ENCODE measurements at places on chromosomes 2 and 18. TPM values are rescaled to one million over a fixed set of nuclear protein-coding genes. Genes with fewer than 3 reads are reported as not detected.

DNA sequence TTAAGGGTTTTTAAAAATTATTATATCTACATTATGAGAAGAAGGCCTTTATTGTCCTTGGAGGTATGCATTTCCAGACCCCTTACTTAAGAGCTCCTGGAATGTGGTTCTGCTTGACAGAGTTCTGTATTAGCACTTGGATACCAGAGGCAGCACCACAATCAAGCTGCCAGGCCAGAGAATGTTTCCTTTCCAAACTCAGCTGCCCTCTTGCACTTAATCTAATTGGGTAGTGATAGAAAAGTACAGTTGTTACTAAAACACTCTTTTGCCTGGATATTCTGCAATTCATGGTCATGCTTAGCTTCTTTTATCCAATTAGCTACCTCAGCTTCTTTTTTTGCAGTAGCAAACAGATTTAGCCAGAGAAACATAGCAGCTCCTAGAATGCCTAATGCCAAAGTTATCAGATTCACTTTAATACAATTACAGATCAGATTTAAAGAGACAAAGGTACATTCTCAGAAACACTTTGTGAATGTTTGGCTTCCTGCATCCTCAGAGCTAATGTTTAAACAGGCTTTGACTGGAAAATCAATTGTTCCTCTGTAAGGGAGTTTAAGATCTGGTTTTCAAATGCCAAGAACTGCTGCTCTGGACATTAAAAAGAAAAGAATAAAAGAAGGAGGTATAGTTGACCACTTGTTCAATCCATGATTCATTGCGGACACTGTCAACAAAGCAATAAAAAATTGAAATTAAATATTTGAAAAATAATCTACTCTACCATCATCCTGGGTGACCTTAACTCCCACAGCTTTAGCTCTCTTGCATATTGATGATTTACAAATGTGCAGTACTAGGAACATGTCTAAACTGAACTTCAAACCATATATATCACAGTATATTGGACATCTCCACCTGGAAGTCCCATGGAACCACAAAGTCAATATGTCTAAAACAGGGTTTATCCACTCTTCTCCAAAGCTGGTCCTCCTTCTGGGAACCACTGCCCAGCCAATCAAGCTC, 12.8 kb downstream of the NOSTRIN start:
- no peak for DNase-seq
- no peak overlapping the region for H3K27ac ChIP-seq
- H3K4me3 ChIP-seq = no peak overlapping the region
- no peaks in the 10 kb centered on the region for H3K27me3 ChIP-seq
- no peaks in the 10 kb centered on the region for H3K36me3 ChIP-seq

DNA sequence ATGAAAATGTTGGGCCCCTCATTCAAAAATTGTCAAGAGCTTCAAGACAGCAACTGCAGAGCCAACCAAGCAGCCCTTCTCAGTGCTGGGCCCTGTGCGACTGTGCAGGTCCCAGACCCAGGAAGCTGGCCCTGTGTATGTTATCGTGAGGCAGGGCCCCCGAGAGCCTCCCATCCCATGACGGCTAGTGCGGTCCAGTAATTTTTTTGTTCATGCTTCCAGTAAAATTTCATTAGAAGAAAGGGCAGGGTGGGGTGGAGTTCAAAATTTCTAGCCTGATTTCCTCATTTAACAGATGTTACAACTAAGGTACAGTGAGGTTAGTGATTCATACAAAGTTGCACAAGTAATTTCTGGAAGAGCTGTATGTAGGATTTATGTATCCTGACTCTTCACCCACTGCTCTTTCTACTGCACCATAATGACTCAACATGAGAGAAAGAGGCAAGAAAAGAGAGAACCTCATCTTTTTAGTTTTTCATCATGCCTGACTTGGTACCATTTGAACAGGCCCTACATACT, 105.5 kb downstream of the ZEB2 start:
- H3K36me3 ChIP-seq = no peaks in the 10 kb centered on the region
- no peaks in the 10 kb centered on the region for H3K27me3 ChIP-seq
- peak; percentile 5 for DNase-seq
- no peaks in the 10 kb centered on the region for H3K4me1 ChIP-seq
- no peak overlapping the region for H3K27ac ChIP-seq

Gene PSMA8
- not detected for polyA plus RNA-seq

DNA sequence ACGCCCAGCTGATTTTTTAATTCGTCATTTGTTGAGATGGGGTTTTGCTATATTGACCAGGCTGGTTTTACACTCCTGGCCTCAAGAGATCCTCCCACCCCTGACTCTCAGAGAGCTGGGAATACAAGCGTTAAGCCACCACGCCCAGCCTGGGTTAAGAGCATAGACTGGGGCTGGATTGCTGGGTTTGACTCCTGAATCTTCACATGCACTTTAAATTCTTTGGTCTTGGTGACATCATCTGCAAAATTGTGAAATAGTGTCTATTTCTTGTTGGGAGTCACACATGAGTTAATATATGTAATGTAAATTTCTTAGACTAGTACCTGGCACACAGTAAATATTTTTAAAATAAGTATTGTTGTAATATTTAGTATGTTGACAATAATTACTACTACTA, 257.4 kb downstream of the DOK6 start:
- H3K36me3 ChIP-seq = no peaks in the 10 kb centered on the region
- no peak overlapping the region for H3K4me3 ChIP-seq
- no peak for DNase-seq

- DNase-seq = no peak
- H3K27me3 ChIP-seq = no peaks in the 10 kb centered on the region
- no peak overlapping the region for H3K27ac ChIP-seq
- H3K36me3 ChIP-seq = peaks cover 4% of the 10 kb centered on the region
- H3K4me3 ChIP-seq = no peak overlapping the region
Measured at GRCh38 chr2:61282104-61282590, 120.2 kb downstream of the C2orf74 start.

DNA sequence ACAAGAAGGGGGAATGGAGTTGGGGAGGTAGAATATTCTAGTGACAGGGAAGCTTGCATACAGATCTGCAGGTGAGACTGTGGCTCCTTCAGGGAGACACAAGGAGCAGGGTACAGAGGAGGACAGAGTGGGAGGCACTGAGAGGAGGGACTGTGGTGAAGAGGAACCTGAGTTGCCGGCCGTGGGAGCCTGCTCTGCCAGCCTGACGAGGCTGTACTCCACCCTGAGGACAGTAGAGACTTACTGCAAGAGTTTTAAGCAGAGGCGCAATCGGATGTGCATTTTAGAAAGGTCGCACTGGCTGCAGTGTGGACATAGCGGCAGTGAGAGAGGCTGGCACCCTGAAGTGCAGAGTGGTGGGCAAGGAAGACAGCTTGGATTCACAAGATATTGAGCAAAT, 185.8 kb downstream of the GFPT1 start:
- no peaks in the 10 kb centered on the region for H3K36me3 ChIP-seq
- no peak overlapping the region for H3K4me3 ChIP-seq
- no peaks in the 10 kb centered on the region for H3K4me1 ChIP-seq
- DNase-seq = no peak
- H3K27me3 ChIP-seq = no peaks in the 10 kb centered on the region

DNA sequence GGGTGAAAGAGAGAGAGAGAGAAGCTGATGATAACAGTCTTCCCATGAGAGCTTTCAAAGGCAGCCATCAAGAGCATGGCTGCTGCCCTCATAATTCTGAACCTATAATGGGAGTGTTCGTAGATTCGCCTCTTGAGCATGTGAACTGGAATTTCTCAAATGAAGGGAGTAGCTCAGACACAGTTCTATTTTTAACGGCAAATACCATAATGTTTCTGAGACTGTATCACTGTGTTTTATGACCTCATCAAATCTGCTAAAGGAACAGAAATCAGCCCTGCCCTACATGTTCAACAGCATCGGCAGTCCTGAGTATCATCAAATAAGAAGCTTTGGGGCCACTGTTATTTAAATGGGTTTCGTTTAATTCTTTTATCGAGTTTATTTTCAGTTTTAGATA, 645.6 kb downstream of the GALR1 start:
- H3K36me3 ChIP-seq = no peaks in the 10 kb centered on the region
- no peak overlapping the region for H3K4me3 ChIP-seq
- no peaks in the 10 kb centered on the region for H3K27me3 ChIP-seq
- no peaks in the 10 kb centered on the region for H3K4me1 ChIP-seq
- DNase-seq = no peak
- H3K27ac ChIP-seq = no peak overlapping the region

Gene IL1R2
- 24.6 TPM for polyA plus RNA-seq

- no peaks in the 10 kb centered on the region for H3K4me1 ChIP-seq
- H3K27ac ChIP-seq = no peak overlapping the region
- no peaks in the 10 kb centered on the region for H3K36me3 ChIP-seq
- no peak for DNase-seq
- H3K4me3 ChIP-seq = no peak overlapping the region
Measured at GRCh38 chr18:22455425-22456115, 37.9 kb upstream of the CTAGE1 start.

- H3K27ac ChIP-seq = no peak overlapping the region
- H3K4me1 ChIP-seq = no peaks in the 10 kb centered on the region
- no peak for DNase-seq
- no peaks in the 10 kb centered on the region for H3K36me3 ChIP-seq
- no peaks in the 10 kb centered on the region for H3K27me3 ChIP-seq
- no peak overlapping the region for H3K4me3 ChIP-seq
Measured at GRCh38 chr2:65199891-65200290, 27.7 kb upstream of the ACTR2 start.

GRCh38 chr18:63302220-63302619, 17.3 kb downstream of the BCL2 start:
- no peak overlapping the region for H3K4me3 ChIP-seq
- no peaks in the 10 kb centered on the region for H3K36me3 ChIP-seq
- H3K27ac ChIP-seq = no peak overlapping the region
- no peaks in the 10 kb centered on the region for H3K27me3 ChIP-seq

DNA sequence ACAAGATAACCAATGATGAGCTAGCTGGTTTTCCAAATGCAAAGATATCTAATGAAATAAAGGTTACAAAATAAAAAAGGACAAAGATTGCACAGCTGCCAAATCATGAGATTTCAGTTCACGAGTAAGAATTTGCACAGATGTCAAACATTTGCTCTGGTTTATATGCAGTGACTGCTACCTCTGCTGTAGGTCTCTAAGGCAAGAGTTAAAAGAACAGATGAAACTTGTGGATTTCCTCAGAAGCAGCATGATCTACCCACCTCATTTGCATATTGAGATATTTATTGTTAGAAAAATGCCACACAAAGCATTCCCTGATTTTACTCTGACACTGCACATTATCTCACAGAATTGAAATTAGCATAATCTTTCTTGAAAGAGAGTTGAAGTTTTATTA, 763.2 kb upstream of the ZEB2 start:
- DNase-seq = no peak
- H3K36me3 ChIP-seq = no peaks in the 10 kb centered on the region
- H3K4me3 ChIP-seq = no peak overlapping the region
- H3K27ac ChIP-seq = no peak overlapping the region
- H3K27me3 ChIP-seq = no peaks in the 10 kb centered on the region

DNA sequence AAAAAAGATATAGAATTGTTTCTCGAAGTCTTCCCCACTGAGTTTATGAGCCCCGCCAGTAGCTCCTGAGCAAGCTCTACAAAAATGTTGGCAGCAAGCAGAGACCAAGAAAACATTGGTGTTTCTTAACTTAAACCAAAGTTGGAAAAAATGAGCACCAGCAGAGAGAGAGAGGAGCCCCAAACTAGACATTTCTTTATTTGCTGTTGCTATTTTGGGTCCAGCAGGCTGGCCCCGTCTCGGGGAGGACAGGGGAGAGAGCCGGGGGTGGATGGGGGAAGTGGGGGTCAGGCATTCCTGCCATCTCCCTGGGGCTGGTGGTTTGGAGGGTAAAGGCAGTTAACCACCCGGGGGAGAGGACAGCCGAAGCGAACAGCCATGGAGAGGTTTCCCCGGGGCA, 113.0 kb downstream of the DYSF start:
- peaks cover 5% of the 10 kb centered on the region for H3K27me3 ChIP-seq
- no peaks in the 10 kb centered on the region for H3K4me1 ChIP-seq
- no peak overlapping the region for H3K27ac ChIP-seq
- no peaks in the 10 kb centered on the region for H3K36me3 ChIP-seq
- DNase-seq = no peak

Gene INHBB
- polyA plus RNA-seq = 0.01 TPM

DNA sequence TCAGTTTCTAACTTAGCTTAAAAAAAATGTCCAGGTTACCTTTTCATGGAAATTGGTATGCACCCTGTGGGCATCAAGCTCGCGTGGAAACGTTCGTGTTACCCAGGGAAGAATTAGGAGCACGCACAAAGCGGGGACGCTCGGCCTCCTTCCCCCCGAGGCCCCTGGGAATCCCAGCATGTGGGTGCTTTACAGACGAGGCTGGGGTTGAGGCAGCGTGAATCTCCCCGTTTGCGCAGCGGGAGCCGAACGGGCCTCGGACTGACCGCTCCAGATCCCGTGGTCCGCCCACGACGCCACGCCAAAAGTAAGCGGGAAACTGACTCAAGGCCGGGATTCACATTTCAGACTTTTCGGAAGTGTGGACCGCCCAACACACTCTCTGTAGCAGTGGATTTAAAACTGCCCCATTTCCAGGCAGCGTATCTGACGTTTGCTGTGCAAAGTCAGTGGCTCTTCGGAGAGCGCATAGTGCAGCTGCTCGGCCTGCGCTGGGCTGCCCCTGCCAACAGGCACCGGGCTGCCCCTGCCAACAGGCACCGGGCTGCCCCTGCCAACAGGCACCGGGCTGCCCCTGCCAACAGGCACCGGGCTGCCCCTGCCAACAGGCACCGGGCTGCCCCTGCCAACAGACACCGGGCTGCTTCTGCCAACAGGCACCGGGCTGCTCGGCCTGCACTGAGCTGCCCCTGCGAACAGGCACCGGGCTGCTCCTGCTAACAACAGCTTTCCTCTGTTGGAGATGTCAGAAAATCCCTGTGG, 49.7 kb downstream of the SH3YL1 start:
- no peak overlapping the region for H3K4me3 ChIP-seq
- no peaks in the 10 kb centered on the region for H3K27me3 ChIP-seq
- H3K36me3 ChIP-seq = peaks cover 4% of the 10 kb centered on the region
- peaks cover 3% of the 10 kb centered on the region for H3K4me1 ChIP-seq
- H3K27ac ChIP-seq = no peak overlapping the region

GRCh38 chr2:172489681-172490080, 62.3 kb downstream of the ITGA6 start:
- no peaks in the 10 kb centered on the region for H3K27me3 ChIP-seq
- peaks cover 56% of the 10 kb centered on the region for H3K36me3 ChIP-seq
- H3K4me3 ChIP-seq = no peak overlapping the region
- no peaks in the 10 kb centered on the region for H3K4me1 ChIP-seq

Gene IL36RN
- polyA plus RNA-seq = 3.9 TPM

GRCh38 chr2:21288299-21288698, 164.5 kb downstream of the TDRD15 start:
- H3K27me3 ChIP-seq = no peaks in the 10 kb centered on the region
- H3K4me3 ChIP-seq = no peak overlapping the region
- no peaks in the 10 kb centered on the region for H3K4me1 ChIP-seq
- no peak overlapping the region for H3K27ac ChIP-seq
- no peaks in the 10 kb centered on the region for H3K36me3 ChIP-seq

Gene LANCL1
- polyA plus RNA-seq = 91.5 TPM

DNA sequence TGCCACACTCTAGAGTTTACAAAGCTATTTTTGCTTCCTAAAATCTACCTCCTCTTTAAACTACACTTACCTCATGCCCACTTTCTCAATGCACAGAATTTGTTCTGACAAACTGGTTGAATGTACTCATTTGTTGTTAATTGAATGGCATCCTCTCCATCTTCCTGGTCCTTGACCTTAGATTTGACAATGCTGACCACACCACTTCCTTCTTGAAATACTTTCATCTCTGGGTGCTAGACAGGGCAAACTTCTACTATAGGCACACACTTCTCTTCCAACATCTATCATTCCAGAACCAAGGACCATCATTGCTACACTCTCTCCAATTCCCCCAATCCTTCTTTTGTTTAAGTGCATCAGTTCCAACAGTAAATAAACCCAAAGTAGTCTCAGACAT, 22.3 kb downstream of the ARL5A start:
- no peak overlapping the region for H3K27ac ChIP-seq
- DNase-seq = no peak
- H3K27me3 ChIP-seq = no peaks in the 10 kb centered on the region
- H3K4me3 ChIP-seq = no peak overlapping the region
- H3K36me3 ChIP-seq = peaks cover 9% of the 10 kb centered on the region

Measured in keratinocyte (primary cell).